ENCODE measurements at places on chromosomes 7 and 10. TPM values are rescaled to one million over a fixed set of nuclear protein-coding genes. Genes with fewer than 3 reads are reported as not detected.

- no peak for DNase-seq
These were observed 47.3 kb downstream of the ST8SIA6 start for GRCh38 chr10:17407047-17407446.

DNA sequence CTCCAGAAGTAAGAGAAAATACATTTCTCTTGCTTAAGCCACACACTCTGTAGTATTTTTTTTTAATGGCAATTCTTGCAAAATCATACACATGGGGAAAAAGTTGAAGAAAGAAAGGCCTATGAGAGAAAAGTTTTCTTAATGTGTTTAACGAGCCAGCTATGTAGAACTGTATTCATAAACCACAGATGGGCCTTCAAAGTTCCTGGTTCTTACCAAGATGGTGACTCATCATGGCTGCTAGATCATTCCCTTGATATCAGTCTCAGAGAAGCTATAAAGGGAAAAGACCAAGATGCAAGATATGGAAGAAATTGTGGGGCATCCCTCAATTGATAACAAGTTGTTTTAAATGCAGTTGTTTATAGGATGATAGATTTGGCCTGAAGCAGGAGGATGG lies 992.7 kb upstream of the MBL2 start:
- no peak for DNase-seq

- DNase-seq: no peak
These were observed 1126.3 kb downstream of the SORCS1 start for GRCh38 chr10:106038246-106038645.

GRCh38 chr10:110388687-110389052 lies 84.0 kb upstream of the SMNDC1 start:
- no peak for DNase-seq

DNA sequence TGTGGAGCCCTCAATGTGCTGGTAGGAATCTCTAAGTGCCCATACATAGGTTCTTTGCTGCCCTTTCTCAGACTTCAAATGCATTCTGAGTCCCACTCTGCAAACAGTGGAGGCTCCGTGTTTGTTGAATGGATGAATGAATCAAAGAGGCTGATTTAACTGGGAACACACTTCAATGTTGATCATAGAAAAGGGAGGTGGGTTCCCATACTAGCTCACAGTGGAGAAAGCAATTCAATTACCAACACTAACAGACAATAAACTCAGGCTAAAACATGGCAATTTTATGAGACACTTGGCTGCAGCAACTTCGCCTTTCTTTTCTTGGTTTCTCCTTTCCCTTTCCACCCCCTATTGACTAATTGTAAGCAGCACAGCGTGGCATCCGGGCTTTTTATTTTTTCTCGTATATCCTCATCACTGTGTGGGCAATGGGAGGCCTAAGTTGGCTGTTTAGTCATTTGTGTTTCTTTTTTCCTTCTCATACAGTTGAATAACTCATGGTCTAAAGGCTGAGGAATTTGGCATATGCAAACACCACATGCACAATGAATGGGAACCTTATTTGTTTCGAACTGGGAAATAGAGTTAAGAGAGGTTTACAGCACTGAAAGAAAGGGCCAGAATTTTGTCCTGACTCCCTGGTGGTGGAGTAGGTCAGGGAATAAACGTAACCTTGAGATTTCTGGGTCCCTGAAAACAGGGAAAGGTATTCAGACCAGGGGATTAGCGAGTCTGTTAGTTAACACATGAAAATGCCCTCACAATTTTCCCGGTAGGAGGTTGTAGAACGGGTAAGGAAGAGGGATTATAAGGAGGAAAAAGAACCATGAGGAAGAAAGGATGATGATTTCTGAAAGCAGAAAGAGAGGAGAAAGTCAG lies 858.5 kb downstream of the KCNMA1 start:
- no peak for DNase-seq

DNA sequence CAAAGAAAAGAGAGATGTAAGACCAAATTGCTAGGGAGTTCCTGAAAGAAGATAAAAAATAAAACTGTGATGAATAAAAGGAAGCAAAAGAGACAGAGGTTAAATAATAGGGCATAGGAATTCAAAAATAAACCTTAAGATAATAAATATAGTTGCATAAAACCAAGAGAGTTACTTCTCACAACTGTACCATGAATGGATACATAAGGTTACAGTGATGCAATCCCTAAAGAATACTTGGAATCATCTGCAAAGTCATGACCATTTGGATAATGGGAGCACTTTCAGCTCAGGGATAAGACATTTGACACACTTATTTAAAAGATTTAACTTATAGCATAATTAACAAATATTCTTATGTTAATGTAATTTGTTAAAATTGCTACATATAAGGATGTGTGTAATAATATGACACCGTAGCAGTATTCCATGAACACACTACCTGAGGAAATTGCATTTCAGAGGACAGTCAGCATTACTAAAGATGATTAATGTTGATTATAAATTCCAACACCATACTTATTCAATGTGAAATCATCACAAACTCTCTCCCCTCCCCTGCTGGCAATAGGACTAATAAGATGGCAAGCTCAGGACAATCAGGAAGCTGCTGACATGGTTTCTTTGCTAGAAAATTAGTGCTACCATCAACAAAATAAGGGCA lies 202.1 kb upstream of the AKR1E2 start:
- no peak for DNase-seq

- DNase-seq: no peak
These were observed 32.1 kb upstream of the CCSER2 start for GRCh38 chr10:84296091-84296981.

DNA sequence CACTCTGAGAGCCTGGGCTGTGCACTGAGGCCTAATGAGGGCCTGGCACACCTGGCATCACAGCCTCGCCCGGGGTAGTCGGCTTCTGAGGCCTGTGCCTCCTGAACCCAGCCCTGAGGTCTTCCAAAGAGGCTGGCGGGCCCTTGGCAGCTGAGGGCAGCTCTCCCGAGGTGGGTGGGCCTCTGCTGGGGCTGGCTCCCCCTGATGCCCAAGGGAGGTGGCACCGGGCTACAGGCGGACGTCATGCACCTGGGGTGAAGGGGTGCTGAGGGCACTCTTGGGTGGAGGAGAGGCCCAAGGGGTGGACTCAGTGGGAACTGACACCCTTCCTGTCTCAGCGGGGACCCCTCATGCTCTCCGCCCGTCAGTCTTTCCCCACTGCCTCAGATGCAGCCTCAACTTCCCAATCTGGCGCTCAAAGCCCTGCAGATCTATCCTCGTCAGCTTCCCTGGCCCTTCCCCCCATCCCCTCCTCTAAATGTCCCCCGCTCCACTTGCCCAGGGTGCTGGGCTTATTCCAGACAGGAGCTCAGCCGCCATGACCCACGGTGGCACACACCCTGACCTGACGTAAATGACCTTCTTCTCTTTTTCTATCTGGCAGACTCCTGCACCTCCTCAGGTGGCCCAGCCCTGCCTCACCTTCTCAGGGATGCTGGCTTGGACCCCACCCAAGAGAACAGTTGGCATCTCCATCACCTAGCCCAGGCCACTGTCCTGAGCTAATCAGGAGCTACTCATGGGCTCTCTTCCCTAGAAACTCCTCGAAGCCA lies 38.2 kb downstream of the MYL10 start:
- no peak for DNase-seq

DNA sequence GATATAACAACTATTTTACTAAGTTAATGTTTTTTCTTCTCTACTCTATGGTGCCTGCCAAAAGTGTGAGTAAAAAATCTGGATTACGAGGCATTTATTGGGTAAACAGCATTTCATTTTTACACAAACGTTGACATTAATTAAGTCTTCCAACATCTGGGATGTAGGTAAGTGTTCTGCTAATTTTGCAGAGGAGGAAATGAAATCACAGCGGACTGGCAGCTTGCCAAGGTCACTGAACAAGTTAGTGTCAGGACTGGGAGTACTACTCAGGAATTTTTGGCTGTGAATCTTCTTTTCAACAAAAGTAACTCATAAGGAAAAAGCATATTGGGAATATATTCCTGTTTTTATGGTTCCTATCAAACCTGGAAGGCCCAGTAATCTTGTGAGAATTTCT lies 612.1 kb upstream of the FZD8 start:
- no peak for DNase-seq

GRCh38 chr7:143236408-143236990 lies 14.7 kb downstream of the TAS2R40 start:
- DNase-seq: no peak

DNA sequence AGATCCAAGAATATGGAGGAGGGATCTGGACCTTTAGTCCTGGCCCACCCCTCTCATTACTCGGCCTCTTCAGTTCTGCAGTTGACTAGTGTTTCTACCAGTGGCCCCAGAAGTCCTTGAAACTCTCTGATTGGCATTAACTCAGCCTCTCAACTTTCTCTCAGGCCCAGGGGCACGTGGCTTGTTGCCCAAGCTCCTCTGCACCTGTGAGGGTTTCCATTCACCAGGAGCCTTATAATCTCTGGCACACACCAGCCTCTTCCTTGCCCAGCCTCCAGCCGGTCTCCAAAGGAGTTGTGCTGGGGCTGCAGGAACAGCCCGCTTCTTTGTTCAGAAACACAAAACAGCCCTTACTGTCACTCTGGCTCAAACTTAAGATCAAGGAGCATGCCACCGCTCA lies 47.6 kb upstream of the ZPBP start:
- no peak for DNase-seq

DNA sequence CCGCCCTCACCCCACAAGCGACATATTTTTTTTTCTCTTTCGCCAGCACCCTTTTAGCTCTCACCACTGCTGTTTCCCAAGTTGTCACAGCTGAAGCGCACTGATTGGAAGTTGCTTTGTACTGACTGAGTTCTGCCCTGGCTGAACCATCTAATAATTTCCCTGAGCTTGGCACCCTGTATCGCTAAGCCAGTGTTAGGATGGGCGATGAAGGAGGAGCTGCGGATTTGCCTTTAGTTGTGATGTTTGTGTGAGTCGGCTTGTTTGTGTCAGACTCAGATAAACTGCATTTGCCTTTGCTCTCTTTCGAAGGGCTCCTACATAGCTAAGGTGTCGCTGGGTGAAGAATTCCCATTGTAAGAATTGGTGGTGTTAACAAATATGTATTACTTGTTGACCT lies 1.3 kb upstream of the ATXN7L1 start:
- no peak for DNase-seq

The ADAM12 gene
- total RNA-seq: 0.51 TPM

The OR2A7 gene
- total RNA-seq: 0.42 TPM

The MKX gene
- 0.95 TPM for total RNA-seq

The NUTM2E gene
- total RNA-seq: 0.19 TPM

The TRPV5 gene
- total RNA-seq: not detected
